ENCODE measurements at places on chromosomes 1 and 21.

DNA sequence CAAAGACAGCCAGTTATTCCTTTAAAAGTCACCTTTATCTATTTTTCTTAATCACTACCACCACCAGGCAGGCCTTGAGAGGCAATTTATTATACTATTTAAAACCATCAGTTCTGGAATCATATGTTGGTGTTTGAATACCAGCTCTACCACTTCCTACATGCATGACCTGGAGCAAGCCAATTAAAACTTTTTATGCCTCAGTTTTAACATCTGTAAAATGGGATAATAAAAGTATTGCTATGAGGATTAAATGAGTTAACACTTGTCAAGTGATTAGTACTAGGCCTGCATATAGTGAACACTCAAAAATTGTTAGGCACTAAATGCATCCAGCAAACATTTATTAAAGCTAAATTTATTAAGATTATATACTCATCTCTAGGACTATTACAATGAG lies 49.2 kb upstream of the ADORA3 start:
- DNase-seq: no peak

GRCh38 chr1:36714301-36714700 lies 231.6 kb upstream of the CSF3R start:
- DNase-seq: no peak

GRCh38 chr21:39111931-39112550 lies 71.2 kb downstream of the PSMG1 start:
- DNase-seq: no peak

- DNase-seq: peak; percentile 79
Observed at GRCh38 chr1:156656806-156657740, 15.2 kb downstream of the BCAN start.

GRCh38 chr1:110893908-110894490 lies 21.1 kb downstream of the CD53 start:
- no peak for DNase-seq

DNA sequence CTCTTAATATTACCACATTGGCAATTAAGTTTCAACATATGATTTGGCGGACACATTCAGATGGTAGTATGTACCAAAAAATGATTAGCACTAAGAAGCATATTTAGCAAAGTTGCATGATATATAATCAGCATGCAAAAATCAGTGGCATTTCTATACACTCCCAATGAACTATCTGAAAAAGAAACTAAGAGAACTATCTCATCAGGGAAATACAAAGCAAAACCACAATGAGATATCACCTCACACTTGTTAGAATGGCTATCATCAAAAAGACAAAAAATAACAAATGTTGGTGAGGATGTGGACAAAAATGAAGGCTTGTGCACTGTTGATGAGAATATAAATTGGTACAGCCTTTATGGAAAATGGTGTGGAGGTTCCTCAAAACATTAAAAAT lies 31.4 kb upstream of the DENND1B start:
- DNase-seq: no peak

DNA sequence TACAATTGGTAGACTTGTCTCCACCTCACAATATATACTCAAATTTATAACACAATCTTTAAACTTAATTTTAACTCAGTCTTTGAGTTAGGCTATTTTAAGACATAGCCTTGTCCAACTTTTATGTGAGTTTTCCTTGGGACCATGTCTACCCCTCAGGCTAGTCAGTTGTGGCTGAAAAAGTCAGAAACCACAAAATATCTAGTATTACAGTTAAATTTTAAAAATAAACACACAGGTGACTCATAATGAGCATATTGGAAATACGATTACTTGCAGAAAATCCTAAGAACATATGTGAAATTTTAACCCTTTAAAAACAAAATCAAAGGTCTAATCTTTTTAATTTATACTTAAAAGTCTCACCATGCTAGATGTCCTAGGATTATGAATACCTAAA lies 4.8 kb upstream of the ASB17 start:
- DNase-seq: no peak

- DNase-seq: no peak
Observed at GRCh38 chr21:18253221-18253620, 8.6 kb downstream of the CHODL start.

GRCh38 chr1:223780949-223781348 lies 64.8 kb downstream of the TP53BP2 start:
- DNase-seq: no peak

All from activated naive CD4-positive, alpha-beta T cell treated with Interleukin-2 at 50 U/mL for 16 hours (primary cell).